ENCODE measurements at places on chromosomes 3 and 15.

GRCh38 chr15:50168783-50169411 is 13.1 kb upstream of the SLC27A2 start:
- DNase-seq = no peak

DNA sequence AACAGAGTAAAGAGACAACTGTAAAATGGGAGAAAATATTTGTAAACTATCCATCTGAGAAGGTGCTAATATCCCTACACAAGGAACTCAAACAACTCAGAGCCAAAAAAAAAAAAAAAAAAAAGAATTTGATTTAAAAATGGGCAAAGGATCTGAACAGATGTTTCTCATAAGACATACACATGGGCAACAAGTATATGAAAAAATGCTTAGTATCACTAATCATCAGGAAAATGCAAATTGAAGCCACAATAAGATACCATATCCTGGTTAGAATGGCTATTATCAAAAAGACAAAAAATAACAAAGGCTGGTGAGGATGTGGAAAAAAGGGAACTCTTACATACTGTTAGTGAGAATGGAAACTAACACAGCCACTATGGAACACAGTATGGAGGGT is 36.2 kb downstream of the TXNRD3 start:
- no peak for DNase-seq

GRCh38 chr3:48186631-48187300 is 1.5 kb downstream of the CDC25A start:
- DNase-seq = no peak

DNA sequence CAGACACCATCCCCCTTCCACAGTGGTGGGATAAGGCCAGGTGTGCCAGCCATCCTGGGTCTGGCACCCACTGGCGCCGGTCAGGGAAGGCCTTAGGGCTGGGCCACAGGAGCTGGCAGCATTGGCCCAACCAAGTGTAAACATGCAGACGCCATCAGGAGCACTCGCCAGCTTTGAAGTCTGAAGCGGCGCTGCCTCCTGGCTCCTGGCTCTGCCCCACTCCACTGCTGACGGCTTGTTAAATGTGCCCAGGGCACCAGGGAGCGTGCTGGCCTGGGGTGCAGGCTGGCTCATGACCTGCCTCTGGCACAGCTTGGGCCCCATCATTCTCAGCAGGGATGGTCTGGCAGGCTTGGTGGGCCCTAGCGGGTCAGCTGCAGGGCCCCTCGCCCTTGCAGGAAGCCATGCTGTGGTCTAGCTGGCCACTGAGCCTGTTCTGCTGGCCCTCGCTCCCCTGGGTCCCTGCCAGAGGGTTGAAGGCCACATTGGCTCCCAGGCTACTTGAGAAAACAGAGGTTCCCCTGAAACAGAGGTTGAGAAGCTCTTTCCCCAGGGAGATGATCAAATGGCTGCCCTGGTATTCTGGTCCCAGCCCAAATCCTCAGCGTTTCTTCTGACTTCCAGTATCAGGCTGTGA is 116.6 kb downstream of the DNAJB8 start:
- no peak for DNase-seq

DNA sequence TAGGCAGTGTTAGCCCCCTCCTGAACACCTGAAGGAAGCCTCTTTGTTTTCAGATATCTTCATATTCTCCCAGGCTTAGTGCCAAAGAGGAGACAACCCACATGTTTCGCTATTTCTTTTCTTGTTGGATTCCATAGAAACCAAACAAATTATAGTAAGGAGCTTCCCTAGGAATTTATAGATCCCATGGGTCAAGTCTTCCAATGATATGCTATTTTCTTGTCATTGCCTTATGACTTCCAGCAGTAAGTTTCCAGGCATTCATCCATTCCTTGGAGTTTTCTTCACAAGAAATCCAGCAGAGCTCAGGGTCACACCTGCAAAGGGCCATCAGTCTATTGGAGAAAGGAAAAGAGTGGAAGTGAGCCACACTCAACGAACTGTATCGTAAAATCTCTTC is 9.9 kb upstream of the KCNMB2 start:
- DNase-seq = no peak

DNA sequence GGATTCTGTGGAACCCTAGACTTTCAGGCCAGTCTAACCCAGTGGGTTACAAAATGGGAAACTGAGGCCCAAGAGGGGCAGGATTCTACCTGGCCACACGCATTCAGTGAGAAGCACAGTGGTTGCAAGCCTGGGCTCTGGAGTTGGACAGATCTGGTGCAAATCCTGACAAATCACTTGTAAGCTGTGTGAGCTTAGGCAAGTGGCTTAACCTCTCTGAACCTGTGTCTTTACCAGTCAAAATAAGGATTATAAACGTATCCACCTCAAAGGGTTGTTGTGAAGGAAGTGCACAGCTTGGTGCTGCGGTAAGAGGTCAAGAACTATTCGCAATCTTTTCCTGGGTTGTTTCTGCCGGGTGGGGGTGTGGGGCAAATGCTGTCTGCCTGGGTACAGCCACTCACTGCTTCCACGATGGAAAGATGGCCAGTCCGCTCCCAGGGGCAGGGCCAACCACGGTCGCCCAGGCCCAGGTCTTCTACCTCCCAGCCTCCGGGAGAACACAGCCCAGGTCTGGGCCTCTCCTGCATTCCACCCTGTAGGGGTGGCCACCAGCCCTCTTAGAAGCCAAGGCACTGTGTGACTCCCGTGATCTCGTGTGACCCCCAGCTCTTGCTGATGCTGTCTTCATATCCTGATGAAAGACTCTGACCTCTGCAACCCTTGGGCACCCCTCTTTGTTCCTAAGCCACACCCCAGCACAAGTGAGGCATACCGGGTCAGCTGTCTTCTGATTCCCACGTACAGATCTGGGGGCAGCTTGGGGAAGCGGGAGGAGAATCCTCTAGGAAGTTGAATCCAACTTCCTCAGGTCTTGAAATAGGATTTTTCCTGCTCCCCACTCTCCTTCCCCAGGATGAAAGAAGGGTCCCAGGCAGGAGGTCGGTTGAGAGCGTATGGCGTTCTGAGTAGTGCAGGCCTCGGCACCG is 1.5 kb downstream of the CHRNA3 start:
- DNase-seq = no peak

- DNase-seq = no peak
These were observed 2.1 kb downstream of the ATP11B start for GRCh38 chr3:182795389-182795782.
